ENCODE measurements at places on chromosomes 11 and 22.
A peak's percentile ranks its signal among the peaks of the same experiment; 100 is the strongest.

DNA sequence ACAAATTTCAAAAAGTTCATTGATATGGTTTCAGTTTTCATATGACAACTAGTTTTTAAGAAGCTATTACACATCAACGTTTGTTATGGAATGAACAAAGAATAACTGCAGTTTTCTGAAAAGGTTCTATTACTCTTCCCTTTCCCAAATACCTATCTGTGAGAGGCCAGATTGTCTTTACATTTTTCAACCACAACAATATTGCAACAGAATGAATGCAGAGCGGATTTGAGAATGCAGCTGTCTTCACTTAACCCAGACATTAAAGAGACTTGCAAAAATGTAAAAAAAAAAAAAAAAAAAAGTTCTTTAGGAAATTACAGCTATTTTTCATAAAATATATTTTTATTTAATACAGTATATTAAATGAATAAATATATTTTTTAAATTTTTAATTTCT, 250.8 kb downstream of the DDX10 start:
- DNase-seq, result no peak

GRCh38 chr11:38089726-38090125, 1491.7 kb upstream of the RAG2 start:
- peak; percentile 82 for DNase-seq

GRCh38 chr22:41127451-41127850, 35.1 kb downstream of the EP300 start:
- peak; percentile 6 for DNase-seq

GRCh38 chr11:110077346-110077745, 15.8 kb upstream of the ZC3H12C start:
- no peak for DNase-seq

GRCh38 chr22:28075358-28075981, 156.4 kb upstream of the PITPNB start:
- peak; percentile 87 for DNase-seq

- DNase-seq, result no peak
Observed at GRCh38 chr11:76288166-76288980, 82.1 kb upstream of the WNT11 start.

DNA sequence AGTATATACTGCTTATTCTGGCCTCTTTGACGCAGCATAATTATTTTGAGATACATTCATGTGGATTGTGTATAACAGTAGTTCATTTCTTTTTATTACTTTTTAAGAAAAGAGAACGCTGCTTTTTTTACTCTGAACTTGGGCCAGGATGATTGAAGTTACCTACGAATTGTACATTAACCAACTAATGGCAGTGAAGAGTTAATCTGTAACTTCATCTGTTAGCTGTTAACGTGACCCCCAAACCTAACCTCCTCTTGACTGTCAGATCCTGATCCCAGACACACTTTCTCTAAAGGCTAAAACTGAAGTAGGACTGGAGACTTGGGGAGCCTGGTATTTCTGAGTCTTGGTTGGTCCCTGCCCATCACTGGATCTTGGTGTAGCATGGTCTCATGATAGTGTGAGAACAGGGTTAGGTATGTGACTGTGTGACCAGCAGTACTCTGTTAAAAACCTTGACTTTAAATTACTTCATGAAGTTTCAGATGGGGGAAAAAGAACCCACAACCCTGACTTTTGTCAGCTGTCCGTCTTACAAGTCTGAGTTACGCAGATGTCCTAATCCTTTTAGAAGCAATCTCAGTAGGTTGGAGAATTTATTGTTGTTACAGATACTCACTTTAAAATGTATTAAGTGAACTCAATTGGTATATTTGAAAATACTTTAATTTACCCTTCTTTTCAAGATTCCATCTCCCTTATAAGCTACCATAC, 39.4 kb downstream of the C22orf31 start:
- no peak for DNase-seq

Measured in umbilical cord (tissue), 2 donors.